ENCODE measurements at places on chromosomes 16 and 17.

GRCh38 chr16:72947379-72948237, 100.3 kb downstream of the ZFHX3 start:
- no peak for DNase-seq

DNA sequence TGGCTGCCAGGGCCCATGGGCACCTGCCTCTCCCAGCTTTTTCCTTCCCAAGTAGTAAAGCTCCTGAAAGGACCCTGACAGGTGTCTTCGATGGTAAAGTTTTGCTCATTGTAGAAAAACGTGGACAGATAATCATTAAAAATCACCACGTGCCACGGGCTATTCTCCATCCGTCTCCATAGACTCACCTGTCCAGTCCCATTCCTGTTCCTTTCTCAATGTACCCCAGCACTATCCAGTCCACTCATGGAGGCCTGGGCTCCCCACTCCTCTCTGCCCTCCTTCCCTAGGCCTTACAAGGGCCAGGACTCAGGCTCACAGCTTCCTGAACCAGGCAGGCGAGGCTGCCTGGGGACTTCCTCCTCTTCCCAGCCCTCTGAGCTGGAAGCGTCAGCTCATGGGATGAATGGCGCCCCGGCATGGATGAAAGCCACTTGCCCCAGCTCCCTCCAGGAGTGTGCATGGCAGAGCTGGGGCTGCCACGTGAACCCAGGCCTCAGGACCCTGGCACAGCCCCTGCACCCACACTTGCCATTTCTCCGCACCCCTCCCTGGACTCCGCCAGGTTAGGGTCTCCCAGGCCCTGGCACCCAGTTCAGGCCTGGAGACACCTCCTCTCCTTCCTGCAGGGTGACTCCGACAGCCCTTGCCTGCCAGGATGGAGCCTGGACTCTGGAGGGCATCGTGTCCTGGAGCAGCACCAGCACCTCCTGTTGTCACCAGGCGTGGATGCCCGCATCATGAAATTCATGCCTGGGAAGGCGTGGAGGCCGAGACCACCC, 8.8 kb downstream of the CTRB1 start:
- DNase-seq, result no peak

- DNase-seq, result no peak
These were observed 44.1 kb downstream of the NXN start for GRCh38 chr17:935485-935884.

DNA sequence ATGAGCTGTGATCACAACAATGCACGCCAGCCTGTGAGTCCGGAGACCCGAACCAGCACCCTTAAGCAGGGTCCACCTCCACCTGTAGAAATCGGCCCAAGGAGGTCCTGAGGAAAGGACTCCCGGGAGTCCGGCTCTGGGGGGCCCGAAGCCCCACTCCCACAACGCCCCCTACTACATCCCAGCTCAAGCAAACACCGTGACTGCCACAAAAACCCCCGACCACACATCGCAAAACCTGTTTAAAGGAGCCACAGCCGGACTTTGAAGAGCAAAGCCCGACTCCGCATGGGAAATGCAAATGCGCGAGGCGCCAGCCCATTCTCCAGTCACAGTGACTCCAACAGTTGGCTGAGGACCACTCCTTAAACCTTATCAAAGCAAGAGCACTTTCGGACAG, 682.4 kb downstream of the KCNJ18 start:
- no peak for DNase-seq

DNA sequence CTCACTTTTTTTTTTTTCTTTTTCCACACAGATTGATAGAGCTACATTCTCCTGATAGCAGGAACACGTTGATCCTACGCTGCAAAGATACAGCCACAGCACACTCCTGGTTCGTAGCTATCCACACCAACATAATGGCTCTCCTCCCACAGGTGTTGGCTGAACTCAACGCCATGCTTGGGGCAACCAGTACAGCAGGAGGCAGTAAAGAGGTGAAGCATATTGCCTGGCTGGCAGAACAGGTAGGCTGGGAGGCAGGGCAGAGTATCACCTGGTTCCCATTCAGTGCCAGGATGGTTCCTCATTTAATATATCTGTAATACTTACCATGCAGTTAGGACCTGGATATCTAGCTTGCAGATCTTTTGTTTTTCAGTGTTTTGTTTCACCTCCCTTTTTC, 51.1 kb upstream of the VPS4A start:
- DNase-seq, result no peak

GRCh38 chr17:57121308-57122042, 36.4 kb downstream of the AKAP1 start:
- DNase-seq, result no peak

DNA sequence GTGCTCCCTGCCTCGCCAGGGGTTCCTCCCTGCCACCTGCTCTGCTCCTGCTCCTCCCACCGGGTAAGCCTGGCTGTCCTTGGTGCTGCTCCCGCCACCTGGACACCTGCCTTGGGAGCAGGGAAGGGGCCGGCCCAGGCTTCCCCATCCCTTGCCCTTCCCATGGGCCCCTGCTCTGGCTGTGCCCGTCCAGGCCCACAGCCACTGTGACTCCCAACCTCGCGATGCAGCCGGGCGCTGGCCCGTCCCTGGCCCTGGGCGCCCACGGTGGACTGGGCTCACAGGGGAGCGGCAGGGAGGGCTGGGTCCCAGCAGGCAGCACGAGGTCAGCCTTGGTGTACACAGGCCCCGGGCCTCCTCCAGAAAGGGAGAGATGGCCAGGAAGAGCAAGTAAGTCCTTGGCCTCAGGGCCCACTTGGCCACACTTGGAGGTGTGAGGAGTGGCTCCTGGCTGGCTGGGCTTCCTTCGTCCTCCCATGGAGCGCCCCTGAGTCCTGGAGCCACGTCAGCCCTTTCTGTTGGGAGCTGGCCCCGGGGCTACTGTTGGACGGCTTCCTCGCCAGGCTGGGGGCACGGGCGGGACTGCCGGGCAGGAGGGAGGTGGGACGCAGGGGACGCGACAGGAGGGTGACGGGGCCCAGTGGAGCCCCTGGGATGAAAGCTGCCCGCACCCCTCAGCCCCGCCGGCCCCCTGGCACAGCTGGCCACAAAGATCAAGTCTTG, 15.3 kb downstream of the ENGASE start:
- DNase-seq, result no peak

GRCh38 chr16:23452572-23453337, at the start of gene COG7:
Gene COG7 (minus strand): TSS chr16:23453189. CDS start chr16:23452994, 195 bp downstream.
- DNase-seq, result peak; percentile 94

GRCh38 chr17:55265311-55266021, 706 bp downstream of the HLF start:
- no peak for DNase-seq

DNA sequence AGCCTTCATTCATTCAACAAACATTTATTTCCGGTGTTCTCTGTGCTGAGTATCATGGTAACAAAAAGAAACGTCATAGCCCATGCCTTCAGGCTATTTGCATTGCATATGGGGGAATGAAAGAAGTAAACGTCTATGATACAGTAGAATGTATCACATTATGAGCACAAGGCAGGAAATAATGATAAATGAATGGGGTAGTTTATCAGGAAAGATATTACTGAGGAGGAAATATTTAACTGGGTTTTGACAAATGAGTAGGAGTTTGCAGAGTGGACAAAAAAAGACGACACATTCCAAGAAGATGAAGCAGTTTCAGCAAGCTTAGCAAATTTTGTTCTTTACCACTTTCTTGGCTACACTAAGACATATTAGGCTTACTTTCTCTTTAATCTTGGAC, 1.3 kb upstream of the KRTAP4-7 start:
- DNase-seq, result no peak

- no peak for DNase-seq
These were observed 4.4 kb downstream of the RPL23 start for GRCh38 chr17:38848939-38849605.

- peak; percentile 60 for DNase-seq
These were observed 5.0 kb downstream of the SEC14L1 start for GRCh38 chr17:77145612-77146245.

GRCh38 chr16:70650216-70650615, 3.9 kb downstream of the IL34 start:
- no peak for DNase-seq

DNA sequence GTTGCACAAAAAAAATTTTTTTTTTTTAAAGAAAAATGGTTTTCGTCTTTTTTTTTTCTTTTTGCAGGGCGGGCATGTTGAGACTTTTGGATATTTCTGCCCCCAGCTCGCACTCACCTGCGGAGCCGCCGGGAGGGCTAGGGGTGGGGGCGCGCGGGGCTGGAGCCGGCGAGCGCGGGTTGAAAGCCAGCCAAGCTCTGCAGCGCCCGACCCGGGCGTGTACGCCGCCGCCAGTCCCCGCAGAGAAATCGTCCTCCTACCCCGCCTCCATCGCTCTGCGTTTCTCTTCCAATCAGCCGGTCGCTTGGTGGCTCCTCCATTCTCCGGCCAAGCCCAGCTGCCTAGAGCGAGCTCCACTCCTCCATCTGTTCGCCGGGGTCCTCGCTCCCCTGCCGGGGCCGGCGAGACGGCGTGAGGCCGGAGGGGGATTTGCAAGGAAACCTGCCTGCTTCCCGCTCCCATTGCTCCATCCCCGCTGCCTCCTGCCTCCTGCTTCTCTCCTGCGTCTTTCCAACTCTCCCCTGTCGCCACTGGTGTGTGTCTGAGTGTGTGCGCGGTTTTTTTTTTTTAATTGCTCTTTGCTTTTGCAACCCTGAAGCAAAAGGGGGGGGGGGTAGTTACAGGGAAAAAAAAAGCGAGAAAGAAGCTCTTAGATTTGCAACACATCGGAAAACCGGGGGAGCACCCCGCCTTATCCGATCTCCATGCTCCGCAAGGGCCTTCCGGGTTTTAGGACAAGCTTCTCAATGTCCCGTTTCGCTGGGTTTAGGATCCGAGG, 1.8 kb upstream of the UBTF start:
- DNase-seq, result peak; percentile 86

DNA sequence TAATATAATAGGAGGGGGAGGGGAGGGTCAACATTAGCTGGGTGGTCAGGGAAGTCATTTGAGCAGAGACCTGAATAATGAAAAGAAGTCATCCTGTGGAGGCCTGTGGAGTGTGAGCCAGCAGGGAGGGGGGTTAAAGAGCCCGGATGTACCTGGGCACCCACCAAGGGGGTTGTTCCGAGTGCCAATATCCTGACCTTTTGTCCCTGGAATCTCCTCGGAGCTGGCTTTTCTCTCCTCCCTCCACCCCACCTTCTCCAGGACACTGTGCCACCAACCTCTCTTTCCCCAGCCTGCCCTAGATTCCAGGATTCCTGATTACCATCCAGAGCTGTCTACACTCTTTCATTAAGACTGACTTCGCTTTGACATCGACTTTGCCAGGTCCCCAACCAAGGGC, 6.2 kb downstream of the SHBG start:
- no peak for DNase-seq

DNA sequence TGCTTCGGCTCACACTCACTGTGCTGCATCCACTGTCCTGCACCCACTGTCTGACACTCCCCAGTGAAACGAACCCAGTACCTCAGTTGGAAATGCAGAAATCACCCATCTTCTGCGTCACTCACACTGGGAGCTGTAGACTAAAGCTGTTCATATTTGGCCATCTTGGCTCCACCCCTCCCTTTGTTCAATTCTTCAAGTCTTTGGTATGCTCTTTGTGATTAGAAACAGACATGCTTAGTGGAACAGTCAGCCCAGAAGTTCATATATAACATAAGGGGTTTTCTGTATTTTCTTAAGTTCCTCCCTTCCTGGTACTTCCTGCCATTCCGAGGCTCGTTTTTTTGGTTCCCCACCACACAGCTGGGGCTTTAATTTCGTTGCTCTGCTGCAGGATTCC, 398.5 kb upstream of the DYNLRB2 start:
- no peak for DNase-seq

DNA sequence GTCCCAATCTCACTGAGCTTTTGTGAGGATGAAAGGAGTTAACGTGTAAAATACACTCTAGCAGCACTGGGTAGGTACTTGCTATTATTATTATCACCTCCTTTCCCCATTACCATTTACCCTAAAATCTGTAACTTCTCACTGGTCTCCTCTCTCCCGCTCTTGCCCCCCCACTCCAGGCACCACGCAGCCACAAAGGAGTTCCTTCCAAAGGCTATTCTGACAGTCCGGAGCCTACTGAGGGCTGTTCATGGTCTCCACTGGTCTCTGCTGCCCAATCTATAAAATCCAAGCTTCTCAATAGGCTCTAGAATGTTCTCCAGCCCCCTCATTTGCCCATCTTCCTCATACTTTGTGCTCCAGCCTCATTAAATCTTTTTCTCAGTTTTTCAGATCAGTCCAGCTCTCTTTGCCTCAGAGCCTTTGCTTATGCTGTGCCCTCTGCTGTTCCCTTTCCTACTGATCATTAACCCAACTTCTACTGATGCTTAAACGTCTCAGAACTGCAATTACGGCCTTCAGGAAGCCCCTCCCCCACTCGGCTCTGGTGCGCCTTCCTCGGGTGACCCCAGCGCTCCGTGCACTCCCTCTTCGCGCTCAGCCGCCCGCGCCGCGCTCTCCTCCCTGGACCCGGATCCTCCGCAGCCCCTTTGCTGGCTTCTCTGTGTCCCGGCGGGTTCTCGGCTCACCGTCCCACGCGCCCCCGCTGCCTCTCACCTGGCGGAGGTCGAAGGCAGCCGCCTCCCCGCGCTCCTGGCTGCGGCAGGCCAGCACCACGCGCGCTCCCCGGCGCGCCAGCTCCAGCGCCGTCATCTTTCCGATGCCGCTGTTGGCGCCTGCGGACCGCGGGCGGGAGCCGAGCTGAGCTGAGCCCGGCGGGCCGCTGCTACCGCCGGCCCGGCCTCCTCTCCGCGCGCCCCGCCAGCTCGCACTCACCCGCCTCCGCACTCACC, 737 bp downstream of the DHRS13 start:
- peak; percentile 34 for DNase-seq

DNA sequence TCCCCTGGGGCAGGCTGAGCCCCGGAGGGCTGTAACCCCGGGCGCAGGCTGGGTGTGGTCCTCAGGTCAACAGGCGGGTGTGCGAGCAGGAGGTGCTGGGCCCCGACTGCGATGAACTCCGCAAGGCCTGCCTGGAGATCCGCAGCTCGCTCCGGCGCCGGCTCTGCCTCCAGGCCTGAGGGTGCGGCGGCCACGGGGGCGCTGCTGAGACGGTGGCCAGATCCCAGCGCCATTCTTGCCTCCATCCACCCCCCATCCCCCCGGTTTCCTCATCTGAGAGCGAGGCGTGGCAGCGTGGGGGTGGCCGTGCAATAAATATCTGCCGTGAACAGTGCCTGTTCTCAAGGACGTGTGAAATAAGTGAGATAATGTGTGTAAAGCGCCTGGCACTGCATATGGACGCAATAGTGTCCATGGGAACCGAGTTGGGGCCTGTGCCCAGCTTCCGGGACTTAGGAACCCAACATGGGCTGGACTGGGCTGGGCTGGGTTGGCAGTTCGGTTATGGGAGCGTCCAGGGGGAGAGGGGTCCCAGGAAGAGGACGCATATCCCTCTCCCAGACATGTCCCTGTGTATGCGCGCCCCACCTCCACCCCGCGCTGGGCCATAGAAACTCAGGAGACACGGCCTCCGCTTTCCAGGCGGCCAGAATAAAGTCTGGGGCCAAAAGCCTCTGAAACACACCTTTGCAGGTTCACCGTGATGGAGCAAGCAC, 15.0 kb downstream of the ZNF213 start:
- DNase-seq, result peak; percentile 50

GRCh38 chr17:40598619-40599467, 33.6 kb upstream of the CCR7 start:
- no peak for DNase-seq

DNA sequence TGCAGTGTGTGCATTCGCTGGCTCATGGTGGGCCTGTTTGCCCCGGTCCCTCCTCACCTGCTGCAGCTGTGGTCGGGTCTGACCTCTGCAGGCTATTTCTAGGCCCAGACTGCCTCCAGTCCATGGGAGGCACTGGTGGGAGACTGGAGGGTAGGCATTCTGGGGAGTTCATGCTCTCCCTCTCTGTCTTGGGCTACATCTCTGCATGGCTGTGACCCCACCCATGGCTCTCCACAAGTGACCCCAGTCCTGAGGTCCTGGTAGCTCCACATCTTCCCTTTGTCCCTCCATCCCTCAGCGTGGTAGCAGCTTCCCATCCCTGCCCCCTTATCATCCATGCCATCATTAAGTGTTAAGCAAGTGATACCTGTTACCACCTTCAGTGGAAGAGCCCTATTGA, 107.8 kb upstream of the SEC14L1 start:
- DNase-seq, result no peak
